SK-N-SH treated with all-trans-retinoic acid at 6 μM for 48 hours (cell line): ENCODE measurements at places on chromosomes 7 and 10.
A peak's percentile ranks its signal among the peaks of the same experiment; 100 is the strongest.

- peak; percentile 5; the same call in 1 of the 3 replicates for ATAC-seq
Measured at GRCh38 chr10:79268161-79268601, 79.1 kb upstream of the PPIF start.

GRCh38 chr10:5942001-5942400 is 35.3 kb downstream of the IL15RA start:
- ATAC-seq, result no peak

GRCh38 chr10:11663763-11664555 is 52.5 kb upstream of the USP6NL start:
- ATAC-seq, result no peak

- ATAC-seq, result no peak
Measured at GRCh38 chr10:102413053-102413705, 5.4 kb downstream of the PSD start.

- ATAC-seq, result no peak
Measured at GRCh38 chr10:55163388-55163979, 362.5 kb upstream of the PCDH15 start.

DNA sequence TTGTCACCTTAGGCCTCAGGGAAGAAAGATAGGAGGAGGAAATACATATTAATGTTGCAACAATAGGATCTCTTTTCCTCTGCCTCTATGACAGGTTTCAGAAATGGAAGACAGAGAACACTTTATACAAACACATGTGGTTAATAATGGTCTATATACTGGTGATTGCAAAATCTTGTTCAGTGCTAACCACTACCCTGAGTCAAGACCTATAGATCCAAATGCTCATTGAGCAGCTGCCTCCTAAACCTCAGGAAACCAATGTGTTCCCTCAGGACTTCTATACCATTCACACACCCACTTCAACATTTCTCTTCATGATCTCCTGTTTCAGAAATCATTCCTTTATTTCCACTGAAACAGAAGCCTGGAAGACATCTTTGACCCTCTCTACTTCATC is 32.5 kb upstream of the VWDE start:
- no peak for ATAC-seq

GRCh38 chr7:27212497-27213432 is 12.9 kb upstream of the HOXA13 start:
- peak; percentile 24; the same call in 2 of the 3 replicates for ATAC-seq

GRCh38 chr10:120979435-120980278 is 128.5 kb downstream of the WDR11 start:
- ATAC-seq, result no peak

DNA sequence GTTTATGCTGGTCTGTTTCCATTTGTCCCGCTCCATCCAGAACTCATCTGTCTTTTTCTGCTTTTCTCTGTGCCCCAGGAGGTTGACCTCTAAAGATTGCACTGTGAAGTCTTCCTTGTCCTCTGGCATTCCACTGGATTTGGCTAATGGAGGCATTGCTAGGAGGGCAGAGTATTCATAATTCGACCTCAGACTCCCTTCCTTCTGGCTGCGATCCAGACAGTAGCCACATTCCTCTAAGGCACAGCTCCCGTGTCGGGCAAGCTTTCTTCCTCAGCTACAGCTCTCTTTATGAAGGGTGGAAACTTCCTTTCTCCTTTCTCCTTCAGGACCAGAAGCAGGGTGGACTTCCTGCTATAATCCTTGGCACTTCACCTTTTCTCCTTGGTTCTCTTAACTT is 175.9 kb downstream of the BAMBI start:
- ATAC-seq, result no peak; the same call in 2 of the 3 replicates

DNA sequence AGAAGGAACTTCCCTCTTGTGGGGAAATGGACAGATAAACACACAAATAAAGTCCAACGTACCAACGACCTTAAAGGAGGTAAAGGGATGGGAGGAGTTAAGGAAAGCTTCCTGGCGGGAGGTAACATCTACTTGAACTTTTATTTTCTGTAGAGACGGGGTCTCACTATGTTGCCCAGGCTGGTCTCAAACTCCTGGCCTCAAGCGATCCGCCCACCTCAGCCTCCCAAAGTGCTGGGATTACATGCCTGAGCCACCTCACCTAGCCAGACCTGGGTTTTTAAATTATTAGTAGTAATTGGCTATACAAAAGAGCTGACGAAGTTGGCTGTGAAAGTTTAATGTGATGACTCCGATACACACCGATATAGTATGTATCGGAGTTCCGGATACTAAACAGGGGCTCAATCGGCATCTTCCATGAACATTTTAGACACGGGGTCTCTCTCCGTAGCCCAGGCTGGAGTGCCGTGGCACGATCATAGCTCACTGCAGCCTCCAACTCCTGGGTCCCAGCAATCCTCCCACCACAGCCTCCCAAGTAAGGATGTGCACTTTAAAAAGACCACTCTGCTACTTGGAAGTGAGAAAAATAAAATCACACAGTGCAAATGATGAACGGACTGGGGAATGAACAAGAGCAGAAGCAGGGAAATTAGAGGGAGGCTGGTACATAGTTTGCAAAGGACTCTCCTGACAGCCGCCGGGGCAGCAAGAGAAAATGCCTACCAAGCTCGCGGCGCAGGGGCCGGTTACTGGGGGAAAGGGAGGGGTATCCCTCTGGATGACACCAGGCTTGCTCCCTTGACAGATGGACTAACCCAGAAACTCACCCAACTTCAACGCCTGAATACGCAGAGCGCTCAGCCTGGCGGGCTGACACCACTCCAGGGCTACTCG is 1.0 kb downstream of the BCL7B start:
- ATAC-seq, result peak; percentile 0; the same call in 2 of the 3 replicates

DNA sequence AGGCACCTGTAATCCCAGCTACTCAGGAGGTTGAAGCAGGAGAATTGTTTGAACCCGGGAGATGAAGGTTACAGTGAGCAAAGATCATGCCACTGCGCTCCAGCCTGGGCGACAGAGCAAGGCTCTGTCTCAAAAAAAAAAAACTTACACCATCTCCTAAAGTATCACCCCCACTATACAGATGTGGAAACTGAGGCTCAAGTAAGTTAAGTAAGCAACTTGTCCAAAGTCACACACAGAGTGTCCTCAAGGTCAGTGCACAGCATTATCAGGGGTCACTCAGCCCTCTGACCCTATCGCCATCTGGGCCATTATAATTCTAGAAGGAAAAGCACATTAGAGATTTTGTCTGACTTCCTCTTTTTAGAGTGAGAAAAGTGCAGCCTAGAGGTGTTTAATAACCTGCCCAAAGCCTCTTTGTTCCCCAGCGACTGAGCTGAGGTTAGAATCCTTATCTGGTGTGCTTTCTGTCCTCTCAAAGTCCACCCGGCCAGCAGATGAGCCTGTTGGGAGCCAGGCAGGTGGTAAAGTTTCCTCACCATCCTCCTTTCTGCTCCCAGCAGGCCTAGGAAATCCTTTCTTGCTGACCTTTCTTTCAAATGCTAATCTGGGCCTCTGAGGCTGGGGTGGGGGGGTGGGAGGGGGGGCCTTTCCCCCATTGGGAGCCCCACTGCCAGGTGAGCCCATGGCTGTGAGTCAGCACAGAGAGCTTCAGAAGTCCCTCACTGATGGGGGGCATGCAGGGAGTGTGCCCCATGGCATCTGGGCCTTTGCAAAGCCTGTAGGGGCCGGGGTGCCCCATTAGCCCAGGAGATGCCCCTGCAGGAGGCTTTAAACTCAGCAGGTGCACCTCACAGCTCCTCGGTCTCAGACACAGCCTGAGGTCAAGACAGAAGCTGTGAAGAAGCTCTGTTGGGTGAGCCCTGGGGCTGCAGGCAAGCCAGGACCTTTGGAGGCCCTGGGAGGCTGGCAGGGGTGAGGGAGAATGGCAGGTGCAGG is 12.0 kb upstream of the KCNMA1 start:
- ATAC-seq, result no peak

- ATAC-seq, result no peak
Measured at GRCh38 chr10:45379891-45380540, 6.0 kb downstream of the ALOX5 start.

DNA sequence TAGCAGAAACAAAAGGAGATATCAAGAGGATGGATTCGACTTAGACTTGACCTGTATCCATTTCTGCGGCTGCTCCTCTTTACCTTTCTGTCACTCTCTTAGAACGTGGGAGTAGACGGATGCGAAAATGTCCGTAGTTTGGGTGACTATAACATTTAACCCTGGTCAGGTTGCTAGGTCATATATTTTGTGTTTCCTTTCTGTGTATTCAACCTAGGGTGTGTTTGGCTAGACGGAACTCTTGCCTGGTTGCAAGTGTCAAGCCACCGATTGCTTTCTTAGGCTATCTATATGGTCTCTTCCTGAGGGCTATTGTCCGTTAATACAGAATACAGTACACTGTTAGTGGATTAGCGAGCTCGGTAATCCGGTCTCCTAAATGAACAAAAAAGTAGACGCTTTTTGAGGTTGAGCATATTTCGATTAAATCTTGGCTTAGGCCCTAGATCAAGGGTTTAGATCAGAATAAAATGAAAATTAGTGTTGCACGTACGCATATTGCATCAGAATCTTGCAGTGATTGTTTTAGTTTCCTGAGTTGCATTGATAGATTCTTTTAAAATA is 1.2 kb downstream of the PTEN start:
- no peak for ATAC-seq

DNA sequence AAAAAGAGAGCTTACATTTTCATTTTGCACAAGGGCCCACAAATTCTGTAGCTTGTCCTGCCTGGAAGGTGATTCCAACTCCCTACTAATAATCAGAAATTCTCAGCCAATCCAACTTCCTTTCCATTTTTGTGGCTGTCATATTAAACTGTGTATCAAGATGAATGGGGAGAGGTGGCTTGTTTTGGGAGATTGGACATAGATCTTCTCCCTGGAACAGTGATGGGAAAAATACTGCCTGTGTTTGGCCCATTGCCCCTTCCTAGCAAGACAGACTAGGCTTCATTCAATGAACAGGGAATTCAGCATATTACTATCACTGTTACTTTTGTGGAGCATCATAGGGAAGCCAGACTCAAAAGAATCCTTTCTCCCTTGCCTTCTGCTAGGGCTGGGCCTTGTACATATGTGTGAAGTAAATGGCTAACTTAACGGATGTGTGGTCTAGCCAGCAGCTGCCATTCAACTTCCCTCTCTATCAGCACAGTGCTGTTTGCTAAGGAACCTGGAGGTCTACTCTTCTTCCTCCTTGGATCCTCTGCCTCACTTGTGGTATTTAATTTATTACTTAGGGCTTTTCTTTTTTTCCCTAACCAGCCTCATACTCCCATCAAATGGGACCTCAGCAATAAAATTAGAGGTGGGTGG is 326.0 kb downstream of the BICC1 start:
- ATAC-seq, result no peak

DNA sequence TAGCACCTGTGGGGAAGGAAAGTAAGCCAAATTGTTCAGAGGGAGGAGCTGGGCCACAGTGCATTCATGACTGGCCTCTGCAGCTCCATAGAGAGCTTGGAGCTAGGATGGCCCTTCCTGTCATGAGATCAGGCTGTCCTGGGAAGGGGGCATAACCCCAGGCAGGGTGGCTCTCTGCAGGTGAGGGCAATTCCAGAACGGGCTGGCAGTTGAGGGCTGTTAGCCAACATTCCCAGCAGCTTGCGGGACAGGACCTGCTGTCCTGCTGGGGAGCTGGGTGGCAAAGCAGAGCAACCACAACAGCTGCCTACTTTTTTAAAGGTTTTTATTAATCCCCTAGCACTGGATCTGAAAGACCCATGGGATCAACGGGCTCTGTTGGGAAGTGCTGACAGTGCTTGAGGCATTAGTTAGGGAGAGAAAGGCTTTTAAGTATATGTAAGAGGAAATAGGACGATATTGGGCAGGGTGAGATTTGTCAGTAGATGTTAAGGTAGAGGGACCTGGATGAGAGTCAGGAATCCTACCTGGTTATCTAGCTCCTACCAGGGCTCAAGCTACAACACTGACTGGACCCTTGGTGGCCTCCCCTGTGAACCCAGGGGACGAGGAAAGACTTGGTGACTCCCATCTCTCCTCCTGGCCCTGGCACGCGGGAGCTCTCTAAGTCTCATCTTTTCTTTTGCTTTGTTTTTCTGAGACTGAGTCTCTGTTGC is 77.8 kb downstream of the NAMPT start:
- ATAC-seq, result no peak; the same call in 1 of the 3 replicates

DNA sequence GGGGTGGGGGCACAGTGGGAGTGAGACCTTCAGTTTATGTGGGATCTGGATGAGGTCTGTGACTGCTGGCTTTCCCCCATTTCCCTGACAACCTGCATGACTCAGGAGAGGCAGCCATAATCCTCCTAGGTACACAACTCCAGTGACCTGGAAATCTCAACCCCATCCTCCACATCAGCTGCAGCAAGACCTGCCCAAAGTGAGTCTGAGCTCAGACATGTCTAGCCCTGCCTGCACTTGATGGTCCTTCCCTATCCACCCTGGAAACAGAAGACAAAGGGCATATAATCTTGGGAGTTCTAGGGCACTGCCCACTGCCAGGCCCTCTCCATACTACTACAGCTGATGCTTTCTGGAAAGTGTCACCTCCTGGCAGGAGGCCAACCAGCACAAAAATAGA is 75.6 kb downstream of the GRM8 start:
- ATAC-seq, result no peak

GRCh38 chr10:70578371-70578947 is 24.1 kb downstream of the PRF1 start:
- ATAC-seq, result peak; percentile 47; the same call in 2 of the 3 replicates

GRCh38 chr10:18325889-18326531 is 185.8 kb downstream of the CACNB2 start:
- ATAC-seq, result no peak

DNA sequence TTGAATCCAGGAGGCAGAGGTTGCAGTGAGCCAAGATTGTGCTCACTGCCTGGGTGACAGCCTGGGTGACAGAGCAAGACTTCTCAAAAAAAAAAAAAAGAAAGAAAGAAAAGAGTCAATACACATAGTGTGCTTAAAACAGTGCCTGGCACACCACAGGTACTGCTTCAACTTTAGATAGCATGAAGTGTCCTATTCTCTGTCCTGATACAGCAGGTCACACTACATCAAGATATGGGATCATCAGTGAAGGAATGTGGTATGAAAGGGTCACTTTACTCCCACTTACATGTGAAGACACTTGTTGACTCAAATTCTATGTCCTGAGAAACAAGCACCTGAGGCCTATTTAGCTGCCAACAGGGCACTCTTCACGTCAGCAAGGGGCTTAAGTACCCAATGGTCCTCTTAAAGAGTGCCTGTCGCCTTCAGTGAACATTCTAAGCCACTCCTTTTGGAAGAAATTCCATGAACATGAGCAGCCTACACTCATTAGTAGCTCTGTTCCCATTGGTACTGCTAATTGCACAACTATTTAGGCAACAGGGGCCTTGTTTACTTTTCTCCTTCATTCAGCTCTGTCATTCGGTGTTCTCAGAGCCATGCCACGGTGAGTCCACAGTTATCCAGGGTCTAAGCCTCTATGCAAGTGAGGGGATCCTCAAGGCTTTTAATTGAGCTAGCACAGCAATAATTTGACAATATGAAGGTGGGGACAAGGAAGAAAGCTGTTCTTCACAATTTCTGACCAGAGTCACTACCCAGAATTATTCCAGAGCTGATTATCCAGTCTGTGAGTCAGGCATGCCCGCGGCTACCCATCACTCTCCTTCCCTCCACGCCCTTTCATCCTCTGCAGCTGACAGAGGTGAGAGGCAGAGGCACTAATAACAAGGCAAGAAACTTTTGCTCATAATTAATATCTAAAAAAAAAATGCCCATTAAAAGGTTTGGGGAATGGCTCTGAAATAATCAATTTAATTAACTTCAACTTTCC is 56.6 kb upstream of the PTN start:
- no peak for ATAC-seq
